Pancreas (tissue), 10 donors: ENCODE measurements at places on chromosomes 12 and 14. TPM values are rescaled to one million over a fixed set of nuclear protein-coding genes. Genes with fewer than 3 reads are reported as not detected.

LBHD2 gene
- not detected for total RNA-seq

DNA sequence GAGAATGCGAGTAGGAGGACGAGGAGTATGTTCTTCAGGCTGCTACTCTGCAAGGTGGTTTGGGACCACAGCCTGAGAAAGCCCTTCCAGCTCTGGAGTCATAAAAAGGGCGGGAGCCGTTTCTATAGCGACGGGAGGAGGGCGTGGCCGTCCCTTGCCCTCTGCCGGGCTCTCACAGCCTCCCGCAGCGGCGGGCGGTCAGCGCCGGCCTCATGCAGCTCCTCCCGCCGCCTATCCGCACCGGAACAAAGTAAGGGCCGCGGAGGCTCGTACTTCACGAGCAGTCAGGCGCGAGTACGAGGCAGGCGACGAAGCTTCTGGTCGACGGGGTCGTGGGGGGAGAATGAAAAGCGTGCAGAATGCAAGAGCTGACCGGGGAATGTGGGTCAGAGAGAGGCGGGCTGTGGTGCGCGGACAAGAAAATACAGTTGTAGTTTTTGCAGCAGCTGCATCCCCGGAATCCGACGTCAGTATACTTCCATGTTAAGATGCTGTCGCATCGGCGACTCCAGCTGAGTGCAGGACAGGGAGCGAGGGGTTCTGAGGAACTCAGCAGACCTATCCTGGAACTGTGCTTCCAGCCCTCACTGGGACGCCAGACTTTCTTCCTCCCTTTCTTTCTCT is at the start of gene DYRK4:
DYRK4 (plus strand) TSS at position 175 of the 624 bp plus-strand sequence; CDS start at position 213, 38 bp downstream.
- H3K27me3 ChIP-seq, result no peaks in the 10 kb centered on the region
- H3K4me3 ChIP-seq, result no peak within 1 kb of the TSS
- H3K36me3 ChIP-seq, result no peaks in the 10 kb centered on the region
- H3K4me1 ChIP-seq, result peaks cover 6% of the 10 kb centered on the region

GRCh38 chr12:132432721-132433577 is 57.0 kb upstream of the FBRSL1 start:
- H3K4me1 ChIP-seq, result peaks cover 14% of the 10 kb centered on the region
- H3K27me3 ChIP-seq, result no peaks in the 10 kb centered on the region
- DNase-seq, result peak; percentile 64
- no peak overlapping the region for H3K27ac ChIP-seq

DNA sequence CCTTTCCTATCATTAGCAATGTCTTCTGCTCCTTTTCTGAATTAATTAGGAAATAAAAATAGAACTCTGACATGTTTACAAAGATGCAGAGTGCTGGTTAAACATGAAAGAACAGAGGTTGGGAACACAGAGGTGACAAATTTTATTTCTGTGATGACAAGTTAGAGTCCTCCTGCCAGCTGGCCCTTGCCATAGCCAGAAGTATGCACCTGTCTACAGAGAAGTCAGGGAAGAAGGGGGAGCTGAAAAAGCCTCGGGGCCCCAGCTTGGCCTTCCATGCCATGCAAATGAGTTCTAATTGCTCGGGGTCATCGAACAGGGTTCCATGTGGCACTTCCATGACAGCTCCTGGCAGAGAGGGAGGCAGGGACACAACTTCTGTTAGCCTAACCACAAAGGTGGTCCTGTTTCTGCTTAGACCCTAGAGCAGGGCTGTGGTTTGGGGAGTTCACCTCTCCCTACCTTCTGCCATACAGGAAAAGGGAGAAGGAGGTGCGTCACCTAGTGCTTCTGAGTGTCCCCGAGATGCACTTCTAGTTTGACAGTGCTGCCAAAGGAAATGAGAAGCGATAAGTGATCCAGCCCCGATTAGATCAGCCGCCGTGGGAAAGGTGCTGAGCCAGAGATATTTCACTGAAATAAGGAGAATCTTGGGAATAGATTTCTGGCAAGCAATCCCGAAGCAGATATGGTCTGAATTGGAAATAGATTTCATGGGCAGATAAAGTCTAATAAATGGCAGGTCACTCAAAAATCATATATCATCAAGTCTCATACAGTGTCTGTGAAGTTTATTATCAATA is 155.8 kb upstream of the FOXN3 start:
- no peak overlapping the region for H3K27ac ChIP-seq
- peaks cover 12% of the 10 kb centered on the region for H3K4me1 ChIP-seq
- H3K36me3 ChIP-seq, result no peaks in the 10 kb centered on the region

DNA sequence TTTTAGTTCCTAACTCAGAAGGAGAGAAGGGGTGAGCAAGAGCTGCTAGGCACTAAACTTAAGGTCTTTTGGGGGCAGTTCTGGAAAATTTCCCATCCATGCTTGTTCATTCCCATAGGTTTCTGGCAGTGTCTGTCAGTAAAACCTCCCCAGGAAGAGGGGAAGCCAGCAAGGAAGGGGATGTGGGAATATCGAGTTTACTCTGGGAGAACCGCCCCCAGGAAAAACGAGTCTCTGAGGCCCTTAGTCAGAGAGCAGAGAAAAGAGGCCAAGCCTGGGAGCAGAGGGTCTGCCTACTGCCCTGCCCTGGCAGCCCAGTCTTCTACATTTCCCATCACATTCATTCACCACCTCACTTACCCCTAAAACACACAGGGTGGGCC is 55.9 kb downstream of the TMCC3 start:
- no peaks in the 10 kb centered on the region for H3K4me1 ChIP-seq
- no peak overlapping the region for H3K27ac ChIP-seq
- H3K27me3 ChIP-seq, result no peaks in the 10 kb centered on the region
- DNase-seq, result no peak
- no peak overlapping the region for H3K4me3 ChIP-seq
- no peaks in the 10 kb centered on the region for H3K36me3 ChIP-seq

- no peaks in the 10 kb centered on the region for H3K36me3 ChIP-seq
- no peaks in the 10 kb centered on the region for H3K4me1 ChIP-seq
- H3K27me3 ChIP-seq, result no peaks in the 10 kb centered on the region
These were observed 115.1 kb downstream of the TSHR start for GRCh38 chr14:81070511-81070910.

ACTR10 gene
- total RNA-seq, result 25.9 TPM

BMAL2 gene
- total RNA-seq, result 9.5 TPM

DNA sequence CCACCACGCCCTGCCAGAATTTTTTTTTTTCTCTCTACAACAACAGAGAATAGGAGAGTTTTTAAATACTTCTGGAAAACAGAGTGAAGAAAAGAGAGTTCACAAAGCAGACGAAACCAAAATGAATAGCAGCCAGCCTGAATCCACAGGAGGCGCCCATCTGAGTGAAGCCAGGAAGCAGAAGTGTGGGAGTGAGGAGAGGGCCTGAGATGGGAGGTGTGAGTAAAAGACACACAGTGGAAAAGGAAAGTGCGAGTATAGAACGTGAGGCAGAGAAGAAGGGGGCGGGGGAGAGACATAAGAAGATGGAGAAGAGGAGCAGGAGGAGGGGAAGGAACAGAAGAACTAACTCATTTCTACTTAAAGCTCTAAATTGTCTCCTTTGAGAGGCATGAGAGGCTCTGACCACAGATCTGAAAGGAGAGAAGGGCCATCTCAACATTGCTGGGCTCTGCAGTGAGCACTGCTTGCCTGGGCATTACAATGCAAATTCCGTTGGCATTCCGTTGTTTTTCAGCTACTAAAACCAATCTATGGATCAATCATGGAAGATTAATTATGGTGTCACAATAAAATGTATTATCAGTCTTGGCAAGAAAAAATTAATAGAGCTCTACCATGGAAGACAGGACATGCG is 140.1 kb upstream of the CPSF6 start:
- H3K4me3 ChIP-seq, result no peak overlapping the region
- H3K27me3 ChIP-seq, result no peaks in the 10 kb centered on the region
- H3K36me3 ChIP-seq, result no peaks in the 10 kb centered on the region
